Fibroblast of skin of abdomen (primary cell): ENCODE measurements at places on chromosomes 1 and 21.
A peak's percentile ranks its signal among the peaks of the same experiment; 100 is the strongest.

- DNase-seq: no peak
Measured at GRCh38 chr21:32765058-32765457, 6.5 kb downstream of the PAXBP1 start.

DNA sequence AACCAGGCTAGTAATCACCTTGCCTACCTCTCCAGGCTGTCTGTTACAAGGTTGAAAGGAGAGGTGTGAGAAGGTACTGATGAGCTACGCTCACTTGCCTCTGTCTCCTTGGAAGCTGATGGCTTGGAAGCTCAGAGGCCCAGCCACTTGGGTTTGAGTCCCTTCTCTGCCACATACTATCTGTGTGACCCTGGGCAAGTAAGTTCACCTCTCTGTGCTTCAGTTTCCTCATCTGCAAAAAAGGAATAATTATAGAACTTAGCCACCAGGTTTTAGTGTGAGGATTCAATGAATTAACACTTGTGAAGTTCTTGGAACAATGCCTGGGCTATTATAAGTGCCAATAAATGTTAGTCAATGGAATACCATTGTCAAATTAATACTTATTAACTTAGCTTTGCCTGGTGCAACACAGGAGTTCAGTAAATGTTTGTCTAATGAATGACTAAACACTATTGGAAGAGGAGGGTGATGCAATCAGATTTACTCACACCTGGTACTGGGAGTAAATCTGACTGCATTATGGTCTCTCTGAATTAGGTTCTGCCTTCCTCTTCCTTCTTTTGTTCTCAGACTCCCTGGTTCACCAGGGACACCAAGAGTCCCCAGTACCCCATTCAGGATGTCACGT is 55.5 kb downstream of the TRABD2B start:
- DNase-seq: peak; percentile 38

DNA sequence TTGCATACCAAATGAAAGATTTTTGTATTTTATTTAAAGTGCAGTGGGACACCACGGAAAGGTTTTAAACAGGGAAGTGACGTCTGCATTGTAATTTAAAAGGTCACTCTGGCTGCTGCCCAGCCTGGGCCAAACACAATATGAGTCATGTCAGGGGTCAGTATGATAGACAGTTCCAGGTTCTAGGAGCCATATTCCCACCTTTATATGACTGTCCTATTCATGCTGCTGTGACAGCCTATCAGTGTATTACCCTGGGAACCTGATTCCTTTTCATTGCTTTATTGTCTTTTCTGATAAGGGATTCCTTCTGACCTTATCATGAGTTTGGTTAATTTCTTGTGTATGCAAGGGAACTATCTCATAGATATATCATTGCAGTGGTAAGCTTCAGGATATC is 5.3 kb downstream of the VANGL1 start:
- DNase-seq: no peak

- no peak for DNase-seq
Measured at GRCh38 chr1:182015360-182015759, 46.2 kb downstream of the ZNF648 start.

- DNase-seq: no peak
Measured at GRCh38 chr21:44903050-44903685, 17.5 kb downstream of the ITGB2 start.

DNA sequence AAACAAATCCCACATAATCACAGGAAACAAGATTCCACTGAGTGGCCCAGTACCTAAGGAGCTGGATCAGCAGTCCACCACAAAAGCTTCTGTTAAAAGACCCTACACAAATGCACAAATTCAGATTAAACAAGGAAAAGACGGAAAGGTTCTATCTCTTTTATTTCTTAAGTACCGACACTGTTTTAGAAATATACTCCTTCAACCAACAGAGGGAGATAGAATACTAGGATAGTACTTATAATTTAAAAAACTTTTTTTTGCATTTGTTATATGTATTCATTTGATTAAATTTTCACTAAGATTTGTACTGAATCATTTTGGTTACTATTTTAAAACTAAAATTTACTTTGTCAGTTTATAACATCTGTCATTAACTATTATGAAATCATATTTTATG is 12.5 kb downstream of the CDC7 start:
- DNase-seq: peak; percentile 25

DNA sequence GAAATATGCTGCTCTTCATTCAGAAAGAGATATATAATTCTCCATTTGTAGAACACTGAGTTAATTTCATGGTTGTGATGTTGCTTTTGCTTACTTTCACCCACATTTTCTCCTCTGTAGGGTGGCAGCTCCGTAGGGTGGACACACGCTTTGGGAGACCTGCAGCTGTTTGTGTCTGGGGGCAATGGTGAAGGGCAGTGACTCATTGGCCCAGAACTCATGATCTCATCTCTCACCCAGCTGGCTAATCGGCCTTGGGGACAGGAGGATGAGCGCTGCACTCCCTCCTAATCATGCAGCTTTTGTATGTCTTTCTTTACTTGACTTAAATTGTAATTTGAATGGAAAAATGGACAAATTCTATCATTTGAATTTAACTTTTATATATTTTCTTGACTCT is 9.6 kb downstream of the DISC1 start:
- DNase-seq: peak; percentile 47

- DNase-seq: no peak
Measured at GRCh38 chr1:182235952-182236650, 155.5 kb downstream of the GLUL start.

DNA sequence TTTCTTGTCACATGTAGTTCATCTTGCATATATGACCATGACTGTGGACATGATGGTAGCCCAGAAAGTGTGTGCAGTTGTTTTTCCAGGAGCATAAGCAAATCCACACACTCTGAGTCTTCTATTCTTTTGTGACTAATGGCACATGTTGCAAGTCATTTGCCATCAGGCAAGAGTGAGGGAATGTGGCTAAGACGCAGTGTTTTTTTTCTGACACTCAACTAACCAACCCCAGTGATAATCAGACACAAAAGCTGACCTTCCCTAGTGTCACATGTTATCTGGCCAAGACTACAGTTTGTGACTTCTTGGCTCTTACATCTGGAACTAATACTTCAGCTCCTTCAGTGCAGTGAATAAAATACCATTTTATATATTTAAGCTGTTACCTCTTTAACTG is 108.8 kb downstream of the ITSN1 start:
- DNase-seq: peak; percentile 12

DNA sequence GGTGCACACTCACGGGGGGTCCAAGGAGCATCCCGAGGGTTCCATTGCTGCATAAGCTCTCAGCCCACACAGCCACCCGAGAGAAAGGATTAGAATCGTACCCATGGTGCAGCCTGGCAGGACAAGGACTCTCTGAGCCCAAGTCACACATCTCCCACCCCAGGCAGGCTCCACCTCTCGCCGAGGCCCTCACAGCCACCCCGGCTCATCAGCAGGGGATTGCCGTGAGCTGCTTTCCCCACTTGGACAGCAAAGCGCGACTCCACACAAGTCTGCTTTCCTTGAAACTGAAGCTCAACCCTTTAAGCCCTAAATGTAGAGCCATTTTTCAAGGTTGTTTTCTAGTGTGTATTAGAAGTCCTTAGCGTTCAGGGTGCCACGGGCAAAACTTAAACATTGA is 306.4 kb upstream of the VAMP3 start:
- no peak for DNase-seq

- no peak for DNase-seq
Measured at GRCh38 chr1:156365754-156366153, 3.3 kb upstream of the RHBG start.

GRCh38 chr1:57279909-57280666 is 143.8 kb downstream of the DAB1 start:
- DNase-seq: peak; percentile 1

DNA sequence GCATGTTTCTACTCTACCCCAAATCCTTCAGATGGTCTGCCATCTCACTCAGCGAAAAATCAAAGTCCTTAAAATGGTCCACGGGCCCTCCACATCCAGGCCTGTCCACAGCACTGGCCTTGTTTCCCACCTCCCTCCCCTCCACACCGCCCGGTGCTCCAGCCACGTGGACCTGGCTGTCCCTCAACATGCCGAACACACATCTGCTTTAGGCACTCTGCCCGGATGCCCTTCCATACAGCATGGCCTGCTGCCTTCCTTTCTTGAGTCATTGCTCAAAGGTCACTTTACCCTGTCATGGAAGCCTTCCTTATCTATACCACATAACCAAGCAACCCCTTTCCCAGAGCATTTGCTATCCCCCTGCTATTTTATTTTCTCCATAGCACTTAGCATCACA is 143.0 kb downstream of the DNM3 start:
- DNase-seq: no peak

- DNase-seq: no peak
Measured at GRCh38 chr1:85911742-85912141, 203.5 kb upstream of the ZNHIT6 start.

DNA sequence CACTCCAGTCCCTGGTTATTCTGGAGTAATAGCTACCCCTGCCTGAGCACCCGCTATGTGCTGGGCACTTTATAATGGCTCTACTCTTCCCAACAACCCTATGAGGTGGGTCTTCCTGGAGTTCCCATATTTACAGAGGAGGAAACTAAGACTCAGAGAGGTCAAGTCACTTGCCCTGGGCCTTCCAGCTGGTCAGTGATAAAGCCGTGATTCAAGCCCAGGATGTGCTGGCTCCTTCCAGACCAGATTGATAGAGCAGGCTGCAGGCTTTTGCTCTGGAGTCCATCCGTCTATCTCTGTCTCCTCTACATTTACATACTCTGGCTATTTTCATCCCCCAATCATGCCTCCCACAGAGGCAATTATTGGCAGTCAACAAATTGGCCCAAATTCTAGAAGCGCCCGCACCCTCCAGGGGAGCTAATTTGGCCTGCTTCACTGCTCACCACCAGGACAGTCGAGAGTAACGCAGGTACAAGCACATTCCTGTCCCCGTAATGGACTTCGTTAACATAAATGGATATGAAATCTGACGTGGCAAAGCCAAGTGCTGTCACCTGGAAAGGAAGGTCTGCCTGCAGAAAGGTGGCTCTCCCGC is 39.8 kb upstream of the SELENON start:
- no peak for DNase-seq

- no peak for DNase-seq
Measured at GRCh38 chr1:245939756-245940345, 567.2 kb downstream of the SMYD3 start.

DNA sequence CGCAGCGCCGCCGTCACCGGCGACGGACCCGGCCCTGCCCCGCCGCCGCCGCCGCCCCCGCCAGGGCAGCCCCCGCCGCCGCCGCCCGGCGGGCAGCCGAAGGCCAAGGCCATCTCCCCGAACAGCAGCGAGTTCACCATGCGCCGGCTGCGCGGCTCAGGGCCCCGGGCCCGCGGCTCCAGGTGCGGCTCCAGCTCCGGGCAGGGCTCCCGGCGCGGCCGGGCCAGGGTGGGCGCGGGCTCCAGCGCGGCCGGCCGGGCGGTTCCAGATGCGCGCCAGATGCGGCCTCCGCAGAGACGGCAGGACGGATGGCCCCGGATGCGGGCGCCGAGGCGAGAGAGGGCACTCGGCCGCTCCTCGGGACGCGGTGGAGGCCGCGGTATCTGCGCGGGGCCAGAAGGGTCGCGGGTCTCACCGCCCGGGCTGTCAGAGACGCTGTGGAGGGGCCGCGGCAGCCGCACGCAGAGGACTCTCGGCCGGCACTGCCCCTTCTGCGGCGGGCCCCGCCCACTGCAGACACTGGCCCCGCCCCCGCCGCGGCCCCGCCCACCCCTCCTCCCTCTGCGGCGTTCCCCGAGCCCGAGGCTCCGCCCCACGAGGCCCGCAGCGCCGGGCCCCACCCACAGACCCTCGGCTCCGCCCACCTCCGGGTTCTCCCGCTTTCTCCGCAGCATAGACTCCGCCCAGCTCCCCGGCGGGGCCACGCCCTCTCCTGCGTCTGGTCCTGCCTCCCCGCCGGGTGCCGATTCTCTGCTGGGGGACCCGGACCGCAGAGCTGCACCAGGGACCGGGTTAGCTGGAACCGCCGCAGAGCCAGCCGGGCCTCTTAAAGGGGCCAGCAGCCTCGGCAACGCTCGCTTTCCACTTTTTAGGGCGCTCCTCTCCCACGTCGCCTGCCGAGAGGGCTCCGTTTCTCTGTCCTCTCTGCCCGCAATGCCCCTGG is at the start of gene IFFO2:
TSS of gene IFFO2 (minus strand) at position 484 of the 943 bp plus-strand sequence. CDS start at position 140, 344 bp downstream.
- DNase-seq: peak; percentile 95

- no peak for DNase-seq
Measured at GRCh38 chr1:117161887-117162286, 40.3 kb upstream of the TRIM45 start.

- no peak for DNase-seq
Measured at GRCh38 chr1:58287894-58288623, 258.5 kb downstream of the OMA1 start.

DNA sequence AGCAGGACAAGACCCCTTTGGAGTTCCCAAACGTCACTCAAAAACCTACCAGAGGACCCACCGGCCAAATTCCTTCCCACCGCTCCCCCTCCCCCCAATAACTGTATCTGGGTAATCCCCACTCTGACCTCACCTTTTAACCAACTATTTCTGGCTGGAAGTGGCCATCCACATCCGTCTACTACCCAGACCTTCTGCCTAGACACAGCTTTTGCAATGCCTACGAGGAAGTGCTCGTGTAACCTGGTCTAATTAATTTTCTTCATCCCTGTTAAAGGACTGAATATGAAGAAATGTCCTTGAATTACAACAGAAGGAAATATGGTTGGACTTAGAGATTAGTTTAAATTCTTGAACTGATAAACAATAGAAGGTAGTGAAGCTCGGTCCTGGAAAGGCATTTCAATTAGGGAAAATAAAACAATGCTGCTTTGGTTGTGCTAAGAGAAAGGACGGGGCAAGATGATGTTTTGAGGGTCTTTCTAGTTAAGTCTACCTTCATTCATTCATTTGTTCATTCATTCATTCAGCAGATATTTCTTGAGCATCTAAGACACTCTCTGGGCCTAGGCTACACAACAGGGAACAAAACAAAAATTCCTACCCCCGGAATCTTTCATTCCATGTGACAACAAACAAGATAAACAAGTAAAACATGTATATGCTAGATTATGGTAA is 18.8 kb downstream of the AVPR1B start:
- no peak for DNase-seq

- DNase-seq: peak; percentile 57
Measured at GRCh38 chr1:197399755-197400521, 131.9 kb downstream of the CRB1 start.

GRCh38 chr1:61462628-61463027 is 262.3 kb downstream of the TM2D1 start:
- DNase-seq: no peak

DNA sequence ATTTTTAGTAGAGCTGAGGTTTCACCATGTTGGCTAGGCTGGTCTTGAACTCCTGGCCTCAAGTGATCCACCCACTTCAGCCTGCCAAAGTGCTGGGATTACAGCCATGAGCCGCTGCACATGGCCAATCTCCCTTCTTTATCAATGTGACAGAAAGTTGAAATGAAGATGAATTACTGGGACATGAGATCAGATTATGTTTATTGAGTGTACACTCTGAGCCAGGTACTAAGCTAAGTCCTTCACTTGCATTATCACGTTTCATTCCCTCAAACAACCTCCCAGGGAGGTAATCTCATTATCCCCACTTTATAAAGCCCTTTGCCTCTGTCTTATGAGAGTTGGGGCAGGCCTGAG is 6.3 kb upstream of the CHI3L2 start:
- no peak for DNase-seq

DNA sequence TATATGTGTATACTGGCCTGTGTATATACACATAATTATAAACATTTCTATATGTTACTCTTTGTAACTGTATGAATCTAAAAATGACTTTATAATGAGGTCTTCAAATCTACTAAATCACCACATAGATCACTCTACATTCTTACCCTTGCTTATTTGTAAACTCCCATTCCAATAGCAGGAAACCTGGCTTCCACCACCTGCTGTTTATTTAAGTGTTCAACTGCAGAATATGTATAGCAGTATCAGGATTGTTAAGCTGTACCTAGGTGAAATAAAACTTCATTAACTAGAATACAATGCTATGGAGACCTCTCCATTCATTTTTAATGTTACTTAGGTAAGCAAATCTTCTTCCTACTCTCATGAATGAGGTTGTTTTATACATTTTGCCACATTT is 1351.1 kb upstream of the B3GALT2 start:
- DNase-seq: no peak
